ENCODE measurements at places on chromosomes 1 and 21.

- no peak for DNase-seq
Measured at GRCh38 chr21:18801468-18801867, 397.9 kb upstream of the TMPRSS15 start.

DNA sequence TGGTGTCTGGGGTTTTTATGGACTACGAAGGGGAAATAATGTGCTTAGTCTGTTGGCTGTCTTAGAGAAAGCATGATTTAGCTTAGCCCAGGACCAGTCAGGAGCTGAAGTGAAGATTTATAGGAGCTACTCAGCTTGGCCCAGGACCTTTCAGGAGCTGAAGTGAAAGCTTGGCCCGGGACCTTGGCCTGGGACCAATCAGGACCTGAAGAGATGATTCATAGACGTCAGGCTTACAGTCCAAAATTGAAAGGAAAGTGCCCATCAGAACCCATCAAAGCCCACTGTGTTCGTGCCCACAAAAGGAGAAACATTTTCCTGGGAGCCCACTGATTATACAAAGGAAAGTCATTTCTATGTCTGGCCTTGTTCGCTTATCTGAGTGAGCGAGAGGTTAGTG, 35.6 kb downstream of the MSTO1 start:
- DNase-seq: peak; percentile 37

- no peak for DNase-seq
Measured at GRCh38 chr21:31011412-31011811, 26.9 kb downstream of the KRTAP19-8 start.

GRCh38 chr1:188514917-188515316, 1686.2 kb downstream of the PLA2G4A start:
- DNase-seq: no peak

DNA sequence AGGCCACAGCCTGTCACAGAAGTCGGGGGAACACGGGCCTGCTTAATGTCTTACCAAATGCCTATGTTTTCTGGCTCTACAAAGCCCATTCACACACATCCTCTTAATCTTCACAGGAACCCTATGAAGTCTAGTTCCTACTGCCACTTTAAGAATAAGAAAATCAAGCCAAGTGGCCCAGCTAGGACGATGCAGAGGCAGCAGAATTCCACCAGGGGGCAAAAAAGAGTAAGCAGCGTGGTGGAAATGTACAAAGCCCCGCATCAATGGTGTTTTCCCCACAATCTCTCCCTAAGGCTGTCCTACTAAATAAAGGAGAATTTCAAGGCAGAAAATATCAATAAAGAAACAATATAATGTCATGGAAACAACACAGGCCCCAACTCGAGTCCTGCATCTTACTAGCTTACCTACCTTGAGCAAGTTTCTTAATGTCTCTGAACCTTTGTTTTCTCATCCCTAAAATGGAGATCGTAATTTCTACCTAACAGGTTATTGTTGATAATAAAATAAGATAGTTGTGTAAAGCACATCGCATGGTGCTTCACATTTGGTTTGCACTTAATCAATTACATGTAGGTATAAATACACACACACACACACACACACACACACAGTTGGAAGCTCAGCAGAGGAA, 21.4 kb downstream of the SEC16B start:
- peak; percentile 71 for DNase-seq

GRCh38 chr1:181133441-181133951, 45.0 kb downstream of the IER5 start:
- DNase-seq: no peak

DNA sequence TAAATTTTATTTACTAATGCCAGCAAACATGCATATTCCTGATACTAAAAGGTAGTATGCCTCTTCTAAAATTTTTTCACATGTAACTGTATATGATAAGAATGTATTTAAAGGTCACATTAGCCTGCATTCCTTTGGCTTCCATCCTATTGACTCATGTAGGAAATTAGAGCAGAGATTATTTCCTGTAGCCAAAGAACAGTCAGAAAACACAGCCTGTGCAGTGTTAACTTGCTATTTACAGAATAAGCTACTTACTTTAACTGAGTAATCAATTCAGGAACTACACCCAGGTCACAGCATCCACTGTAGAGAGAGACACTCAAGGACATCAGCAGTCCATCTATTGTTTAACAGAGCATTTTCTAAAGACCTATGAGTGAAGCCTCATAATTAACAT, 154.5 kb upstream of the ADGRL4 start:
- no peak for DNase-seq

DNA sequence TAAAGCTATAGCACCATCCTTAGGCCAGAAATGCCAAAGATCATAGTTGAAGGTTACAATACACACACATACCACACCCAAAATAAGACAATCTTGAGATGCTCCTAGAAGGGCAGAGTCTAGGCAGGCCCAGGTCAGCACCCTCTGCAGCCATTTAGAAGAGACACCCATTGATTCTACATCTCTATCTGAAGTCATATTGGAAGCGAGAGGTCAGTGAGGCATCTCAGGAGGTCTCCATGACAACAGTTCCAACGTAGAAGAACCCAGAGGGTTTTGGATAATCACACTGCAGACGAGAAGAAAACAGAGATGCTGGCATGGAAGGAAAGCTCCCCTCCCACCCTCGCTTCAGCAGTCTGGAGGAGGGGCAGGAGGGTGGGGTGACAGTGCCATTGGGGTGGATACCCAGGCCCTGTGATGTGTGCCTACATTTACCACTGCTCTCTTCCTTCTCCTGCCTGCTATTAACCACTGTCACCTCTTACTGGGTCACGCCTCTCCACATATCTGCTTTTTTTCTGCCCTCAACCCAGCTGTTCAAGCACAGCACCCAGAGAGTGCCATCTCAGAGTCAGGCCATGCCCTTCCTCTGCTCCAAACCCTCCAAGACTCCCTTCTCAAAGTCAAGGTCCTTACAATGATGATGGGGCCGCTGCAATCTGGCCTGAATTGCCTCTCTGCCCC, 6.2 kb downstream of the TMCO4 start:
- no peak for DNase-seq

DNA sequence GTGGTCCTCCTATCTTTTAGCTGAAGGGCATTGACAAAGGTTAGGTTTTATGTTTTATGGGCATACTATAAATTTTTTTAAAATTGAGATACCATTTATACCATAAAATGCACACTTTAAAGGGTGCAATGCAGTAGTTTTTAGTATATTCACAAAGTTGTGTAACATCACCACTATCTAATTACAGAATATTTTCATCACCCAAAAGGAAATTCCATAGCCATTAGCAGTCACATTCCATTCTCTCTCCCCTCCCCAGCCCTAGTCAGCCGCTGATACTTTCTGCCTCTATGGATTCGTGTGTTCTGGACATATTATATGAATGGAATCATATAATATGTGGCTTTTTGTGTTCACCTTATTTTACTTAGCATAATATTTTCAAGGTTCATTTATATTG, 135.8 kb upstream of the B3GALT2 start:
- DNase-seq: no peak

- DNase-seq: no peak
Measured at GRCh38 chr1:116986421-116987255, 14.9 kb upstream of the CD101 start.

- DNase-seq: no peak
Measured at GRCh38 chr1:24202987-24203386, 15.9 kb upstream of the IFNLR1 start.

- DNase-seq: peak; percentile 35
Measured at GRCh38 chr1:161725908-161726472, 4.6 kb downstream of the FCRLB start.

DNA sequence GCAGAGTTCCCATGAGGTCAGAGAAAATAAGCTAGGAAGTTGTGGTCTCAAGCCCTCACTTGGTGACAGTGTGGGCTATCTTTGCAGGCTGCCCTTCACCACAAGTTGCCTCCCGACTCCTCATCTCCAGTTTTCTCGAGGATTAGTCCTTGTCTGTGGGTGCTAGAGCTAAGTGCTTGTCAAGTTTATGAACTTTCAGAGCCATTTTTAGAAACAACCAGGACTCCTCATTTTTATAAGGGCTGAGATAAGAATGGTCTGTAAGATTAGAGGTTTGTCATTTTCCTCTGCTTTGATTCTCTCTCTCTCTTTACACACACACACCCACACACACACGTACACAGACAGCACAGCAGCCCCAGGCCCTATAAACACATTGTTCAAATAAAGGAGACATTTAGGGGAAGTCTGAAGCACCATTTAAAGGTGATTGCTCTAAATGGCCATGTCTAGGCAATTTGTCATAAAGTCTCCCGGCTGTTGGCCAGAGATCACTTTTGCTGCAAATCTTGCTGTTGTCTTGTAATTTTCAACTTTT, 127.2 kb downstream of the LACTBL1 start:
- no peak for DNase-seq

GRCh38 chr1:1136547-1137230, 20.8 kb upstream of the C1orf159 start:
- DNase-seq: no peak

- DNase-seq: no peak
Measured at GRCh38 chr1:3618531-3618880, 6.3 kb upstream of the TPRG1L start.

GRCh38 chr1:204341380-204341779, 18.3 kb downstream of the PLEKHA6 start:
- DNase-seq: no peak

DNA sequence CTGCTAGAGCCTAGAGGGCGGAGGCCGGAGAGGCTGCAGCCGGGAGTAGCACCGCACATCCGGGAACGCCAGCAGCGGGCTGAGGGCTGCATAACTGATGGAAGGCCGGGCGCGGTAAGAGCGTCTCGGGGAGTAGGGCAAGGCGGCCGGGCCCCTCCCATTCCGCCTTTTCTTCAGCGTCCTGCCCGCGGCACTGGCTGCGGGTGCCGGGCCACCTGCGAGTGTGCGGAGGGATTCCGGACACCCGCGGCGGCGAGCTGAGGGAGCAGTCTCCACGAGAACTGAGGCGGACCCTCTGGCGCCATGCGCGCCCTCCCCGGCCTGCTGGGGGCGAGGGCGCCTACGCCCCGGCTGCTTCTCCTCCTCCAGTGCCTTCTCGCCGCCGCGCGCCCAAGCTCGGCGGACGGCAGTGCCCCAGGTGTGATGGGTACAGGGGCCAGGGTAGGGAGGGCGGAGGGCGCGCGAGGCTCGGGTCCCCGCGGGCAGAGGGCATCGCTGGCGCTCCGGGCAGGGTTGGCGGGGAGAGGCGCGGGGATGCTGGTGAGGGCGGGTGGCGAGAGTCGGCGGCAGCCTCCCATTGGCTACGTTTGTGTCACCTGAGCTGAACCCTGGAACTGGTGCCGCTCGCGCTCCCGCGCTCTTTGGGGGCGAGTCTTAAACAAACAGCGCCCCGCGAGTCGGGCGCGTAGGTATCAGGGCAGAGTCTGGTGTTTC, 334.4 kb downstream of the SRGAP2C start:
- peak; percentile 42 for DNase-seq

DNA sequence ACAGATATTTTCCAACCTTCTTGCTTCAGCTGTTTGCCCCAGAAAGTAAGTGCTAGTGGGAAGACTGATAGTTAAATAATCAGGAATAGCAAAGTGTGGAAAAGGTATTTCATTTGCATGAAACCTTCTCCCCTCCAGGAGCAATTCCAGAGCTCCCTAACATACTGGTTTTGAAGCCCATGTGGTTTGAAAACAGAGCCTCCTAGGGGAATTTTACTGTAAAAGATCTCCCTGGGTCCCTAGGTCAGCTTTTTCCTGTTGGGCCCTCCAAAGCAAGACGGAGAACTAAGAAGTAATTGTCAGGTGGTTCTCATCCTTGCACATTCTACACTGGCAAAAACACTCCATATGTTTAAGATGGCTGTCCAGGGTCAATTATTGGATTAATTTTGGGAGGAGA, 218.7 kb upstream of the FOXD3 start:
- DNase-seq: no peak

GRCh38 chr1:45488666-45489377, 2.1 kb downstream of the TESK2 start:
- peak; percentile 23 for DNase-seq

GRCh38 chr1:52602856-52603600, 857 bp downstream of the GPX7 start:
- no peak for DNase-seq

DNA sequence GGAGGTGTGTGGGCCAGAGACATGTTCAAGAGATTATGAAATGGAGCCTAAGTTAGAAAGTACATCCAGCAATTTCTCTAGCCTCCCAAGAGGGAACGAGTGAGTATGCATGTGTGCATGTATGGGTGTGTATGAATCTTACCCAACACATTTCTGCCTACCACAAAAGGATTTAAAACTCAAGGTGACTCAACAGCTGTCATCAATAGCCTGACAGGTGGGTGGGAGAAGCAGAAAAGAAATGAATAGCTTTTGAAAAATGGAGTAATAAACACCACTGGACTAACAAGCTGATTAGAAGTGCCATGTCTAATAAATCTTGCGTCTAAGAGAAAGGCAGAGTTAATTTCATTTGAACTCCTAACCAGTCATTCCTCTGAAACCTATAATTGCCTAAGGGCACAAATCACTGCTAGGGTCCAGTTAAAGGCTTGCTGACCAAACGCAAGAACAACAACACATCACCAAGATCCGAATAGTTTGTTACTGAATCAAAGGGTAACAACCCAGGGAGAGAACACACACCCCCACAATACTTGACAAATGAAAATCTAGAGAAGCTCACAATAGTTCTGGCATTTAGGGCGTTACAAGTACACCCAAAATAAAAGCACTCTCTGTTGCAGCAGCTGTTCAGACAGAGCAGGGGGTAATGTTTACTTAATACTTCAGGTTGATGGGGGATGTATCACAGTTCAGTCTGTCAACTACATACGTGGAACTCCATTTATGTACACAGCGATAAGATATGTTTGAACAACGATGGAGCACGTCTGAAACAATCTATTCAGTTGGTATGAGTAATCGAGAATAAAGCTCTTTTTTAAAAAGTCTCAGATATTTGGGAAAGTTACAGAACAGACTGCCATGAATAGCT, 1.4 kb downstream of the KIAA0319L start:
- DNase-seq: no peak

DNA sequence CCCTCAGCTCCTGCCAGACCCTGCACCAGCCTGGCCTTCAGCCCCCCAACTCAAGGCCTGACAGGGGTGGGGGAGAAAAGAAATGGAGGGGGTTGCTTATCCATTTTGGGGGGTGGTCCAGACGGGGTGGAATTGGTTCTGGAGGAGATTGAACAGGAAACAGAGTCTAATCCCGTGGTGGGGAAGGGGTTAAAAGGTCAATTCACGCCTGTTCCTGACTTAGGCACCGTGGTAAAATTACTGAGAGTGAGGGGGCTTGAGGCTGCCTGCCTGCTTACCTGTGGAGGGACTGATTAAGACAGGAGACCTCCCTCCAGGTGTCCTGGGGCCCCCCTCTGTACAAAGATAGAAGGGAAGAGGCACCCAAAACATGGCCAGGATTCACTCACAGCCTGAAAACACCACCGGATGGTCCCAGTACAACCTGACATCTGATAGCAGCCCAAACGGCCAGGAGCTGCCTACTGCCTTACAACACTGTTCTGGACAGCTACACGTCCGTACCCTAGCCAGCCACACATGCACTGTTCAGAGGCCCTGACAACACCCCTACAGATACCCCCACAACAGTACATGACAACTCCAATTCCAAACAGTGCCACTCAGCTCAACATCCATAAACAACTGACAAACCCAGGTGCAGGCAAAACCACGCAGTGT, 31.8 kb downstream of the AHDC1 start:
- no peak for DNase-seq

DNA sequence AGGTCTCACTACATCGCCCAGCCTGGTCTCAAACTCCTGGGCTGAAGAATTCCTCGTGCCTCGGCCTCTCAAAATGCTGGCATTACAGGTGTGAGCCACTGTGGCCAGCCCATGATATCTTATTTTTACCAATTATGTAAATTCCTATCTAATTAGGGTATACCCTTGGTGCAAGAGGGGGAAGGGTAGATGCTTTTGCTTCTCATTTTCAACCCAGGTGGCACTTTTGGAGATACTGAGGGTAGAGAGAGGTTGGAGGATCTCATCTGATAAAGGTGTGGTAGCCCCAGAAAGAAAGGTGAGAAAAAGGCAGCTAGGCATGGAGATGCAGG, 17.4 kb downstream of the ENSA start:
- no peak for DNase-seq
